Transverse colon (tissue), 4 donors: ENCODE measurements at places on chromosomes 13 and 19. TPM values are rescaled to one million over a fixed set of nuclear protein-coding genes. Genes with fewer than 3 reads are reported as not detected.

The ZNF573 gene
- total RNA-seq: 8.4 TPM

The ZNF497 gene
- total RNA-seq: 1.6 TPM

The ZNF681 gene
- total RNA-seq: 2.3 TPM

The ELSPBP1 gene
- not detected for total RNA-seq

The ZNF560 gene
- total RNA-seq: not detected

The CYP4F8 gene
- total RNA-seq: not detected

The SMARCA4 gene
- 112 TPM for total RNA-seq

The CLIP3 gene
- total RNA-seq: 11.9 TPM

The C19orf85 gene
- not detected for total RNA-seq

The FPR2 gene
- total RNA-seq: not detected

The GPR42 gene
- not detected for total RNA-seq

The F2RL3 gene
- 13.1 TPM for total RNA-seq

The GGACT gene
- total RNA-seq: 9.2 TPM

The ZNF524 gene
- 40.4 TPM for total RNA-seq

The SLITRK6 gene
- total RNA-seq: not detected
